Articular chondrocyte of knee joint (primary cell): ENCODE measurements at places on chromosomes 2 and 18. TPM values are rescaled to one million over a fixed set of nuclear protein-coding genes. Genes with fewer than 3 reads are reported as not detected.

DUSP19 gene
- 3.5 and 5.0 TPM in 2 replicates for total RNA-seq

RHBDD1 gene
- 34.1 and 49.6 TPM in 2 replicates for total RNA-seq

MYO5B gene
- 6.0 and 6.6 TPM in 2 replicates for total RNA-seq

WDR75 gene
- total RNA-seq, result 43.9 and 44.6 TPM in 2 replicates

EFEMP1 gene
- 4,378 and 4,638 TPM in 2 replicates for total RNA-seq

HS1BP3 gene
- 25.9 and 31.6 TPM in 2 replicates for total RNA-seq

DUSP2 gene
- total RNA-seq, result 1.2 and 2.1 TPM in 2 replicates

PCBP1 gene
- total RNA-seq, result 48.6 and 61.2 TPM in 2 replicates

FRZB gene
- total RNA-seq, result 1.4 and 2.4 TPM in 2 replicates

RGPD3 gene
- total RNA-seq, result 0.65 and 1.2 TPM in 2 replicates

HRH4 gene
- 0.11 and 0.13 TPM in 2 replicates for total RNA-seq

MATN3 gene
- 2.8 and 4.3 TPM in 2 replicates for total RNA-seq

SCG2 gene
- 5.4 and 6.8 TPM in 2 replicates for total RNA-seq

TSHZ1 gene
- total RNA-seq, result 9.3 and 9.5 TPM in 2 replicates
